Stimulated activated CD8-positive, alpha-beta memory T cell treated with anti-CD3 and anti-CD28 coated beads, Interleukin-2, amount 100 ng/mL, for 1 hour (primary cell): ENCODE measurements at places on chromosomes 4 and X.

DNA sequence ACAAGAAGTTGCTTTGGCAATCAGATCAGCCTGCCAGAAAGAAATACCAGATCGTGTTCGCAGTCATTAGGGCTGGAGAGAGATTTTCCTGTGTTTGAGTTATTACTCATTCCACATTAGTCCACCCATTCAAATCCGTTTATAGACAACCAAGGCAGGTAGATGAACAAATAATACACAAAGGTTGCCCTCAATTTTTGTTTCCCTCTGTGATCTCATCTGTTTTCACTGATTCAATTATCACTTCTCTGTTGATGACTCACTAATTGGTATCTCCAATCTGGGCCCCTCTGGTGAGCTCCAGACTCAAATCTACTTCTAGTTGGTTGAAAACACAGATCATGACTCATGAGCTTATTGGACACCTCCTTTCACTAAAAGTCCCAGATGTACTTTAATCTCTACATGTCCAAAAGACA, 54.5 kb downstream of the CHM start:
- no peak for DNase-seq

DNA sequence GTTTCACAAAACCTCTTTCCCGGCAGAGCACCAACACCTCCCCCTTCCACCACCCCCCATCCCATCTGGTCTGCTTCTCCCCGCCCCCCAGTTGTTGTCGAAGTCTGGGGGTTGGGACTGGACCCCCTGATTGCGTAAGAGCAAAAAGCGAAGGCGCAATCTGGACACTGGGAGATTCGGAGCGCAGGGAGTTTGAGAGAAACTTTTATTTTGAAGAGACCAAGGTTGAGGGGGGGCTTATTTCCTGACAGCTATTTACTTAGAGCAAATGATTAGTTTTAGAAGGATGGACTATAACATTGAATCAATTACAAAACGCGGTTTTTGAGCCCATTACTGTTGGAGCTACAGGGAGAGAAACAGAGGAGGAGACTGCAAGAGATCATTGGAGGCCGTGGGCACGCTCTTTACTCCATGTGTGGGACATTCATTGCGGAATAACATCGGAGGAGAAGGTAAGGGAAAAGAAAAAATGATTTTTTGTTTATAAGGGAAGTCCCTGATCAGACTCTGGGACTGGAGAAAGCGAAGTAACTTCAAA, at the start of gene PDGFRA:
TSS of gene PDGFRA (plus strand) at position 333 of the 541 bp plus-strand sequence. CDS start 29,476 bp downstream, outside the sequence.
- no peak for DNase-seq

GRCh38 chr4:17921451-17921850, 100.1 kb downstream of the LCORL start:
- no peak for DNase-seq

DNA sequence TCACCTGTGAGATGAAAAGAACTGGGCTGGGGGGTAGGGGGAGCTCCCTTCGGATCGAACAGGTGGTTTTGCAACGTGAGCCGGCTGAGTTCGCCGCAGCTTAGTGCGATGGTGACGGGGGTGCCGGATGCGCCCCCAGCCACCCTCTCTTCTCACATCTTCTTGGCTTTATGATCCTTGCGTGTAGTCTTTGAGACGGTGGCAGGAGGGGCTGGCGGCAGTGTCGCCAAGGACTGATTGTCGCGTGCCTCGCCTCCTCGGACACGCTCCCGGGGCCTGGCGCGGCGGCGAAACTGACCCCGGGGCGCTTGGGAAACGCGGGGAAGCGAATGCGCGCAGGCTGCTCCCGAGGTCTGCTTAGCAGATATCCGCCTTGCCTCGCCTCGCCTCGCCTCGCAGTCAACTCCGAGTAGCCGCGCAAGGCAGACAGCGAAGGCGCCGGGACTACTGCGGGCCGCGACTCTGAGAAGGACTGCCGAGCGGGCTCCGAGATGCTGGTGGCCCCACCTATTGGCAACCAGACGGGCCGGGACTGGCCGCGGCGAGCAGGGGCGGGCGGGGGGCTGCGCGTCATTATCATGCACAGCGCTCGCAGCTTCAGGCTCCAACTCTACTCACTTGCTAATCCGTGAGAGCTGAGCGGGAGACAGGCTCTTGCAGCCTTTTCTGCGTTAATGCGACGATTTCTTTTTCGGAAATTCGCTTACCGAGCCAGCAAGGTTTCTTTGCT, 1.5 kb downstream of the GRID2 start:
- DNase-seq = no peak

DNA sequence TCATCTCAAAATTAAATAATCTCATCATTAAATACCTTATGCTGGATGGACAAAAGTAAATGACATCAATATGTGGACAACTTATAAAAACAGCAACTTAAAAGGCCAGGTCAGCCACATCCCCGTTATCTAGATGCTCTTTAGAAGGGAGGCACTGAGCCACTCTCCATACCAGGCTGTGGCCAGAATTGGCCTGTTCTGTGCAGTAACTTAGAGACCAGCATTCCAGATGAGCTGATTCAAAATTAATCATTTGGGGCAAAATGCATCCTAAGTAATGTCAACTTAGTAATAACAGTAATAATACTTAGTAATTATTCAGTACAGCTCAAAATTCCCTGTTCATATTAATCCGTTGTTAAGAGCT, 373.6 kb downstream of the FBXW7 start:
- DNase-seq = no peak

- no peak for DNase-seq
These were observed 315.2 kb downstream of the PCDH10 start for GRCh38 chr4:133464311-133464710.
